ENCODE measurements at places on chromosomes 2 and 18.

GRCh38 chr18:11176481-11176881 lies 27.1 kb upstream of the PIEZO2 start:
- DNase-seq, result peak; percentile 40

DNA sequence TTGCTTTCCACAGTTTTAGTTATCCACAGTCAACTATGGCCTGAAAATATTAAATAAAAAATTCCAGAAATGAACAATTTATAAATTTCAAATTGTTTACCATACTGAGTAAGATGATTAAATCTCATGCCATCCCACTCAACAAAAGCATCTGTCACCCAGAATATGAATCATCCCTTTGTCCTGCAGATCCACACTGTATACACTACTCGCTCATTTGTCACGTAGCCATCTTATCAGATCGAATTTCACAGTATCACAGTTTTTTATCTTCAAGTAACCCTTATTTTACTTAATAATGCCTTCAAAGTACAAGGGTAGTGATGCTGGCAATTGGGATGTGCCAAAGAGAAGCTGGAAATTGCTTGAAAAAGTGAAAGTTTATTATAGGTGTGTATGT lies 291.8 kb upstream of the LRATD1 start:
- DNase-seq, result no peak

DNA sequence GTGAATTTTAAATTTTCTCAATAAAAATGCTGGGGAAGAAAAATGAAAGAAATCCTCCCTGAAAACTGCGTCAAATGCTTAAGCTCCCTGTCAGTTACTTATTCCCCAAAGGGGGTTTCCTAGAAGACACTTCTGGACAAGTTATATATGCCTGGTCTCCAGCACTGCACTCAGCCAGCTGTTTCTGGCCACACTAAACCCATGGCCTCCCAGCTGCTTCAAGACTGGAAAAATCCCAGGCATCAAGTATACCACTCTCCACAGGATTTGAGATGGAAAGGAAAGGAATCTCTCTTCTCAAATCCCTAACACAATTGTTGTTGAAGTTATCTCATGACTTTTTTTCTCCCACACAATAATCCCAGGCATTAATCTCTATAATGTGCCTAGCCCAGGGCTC lies 245.7 kb downstream of the NBAS start:
- no peak for DNase-seq

- no peak for DNase-seq
Measured at GRCh38 chr2:95334916-95335641, 37.9 kb downstream of the KCNIP3 start.

GRCh38 chr2:10172033-10172871 lies 49.7 kb downstream of the RRM2 start:
- DNase-seq, result no peak

DNA sequence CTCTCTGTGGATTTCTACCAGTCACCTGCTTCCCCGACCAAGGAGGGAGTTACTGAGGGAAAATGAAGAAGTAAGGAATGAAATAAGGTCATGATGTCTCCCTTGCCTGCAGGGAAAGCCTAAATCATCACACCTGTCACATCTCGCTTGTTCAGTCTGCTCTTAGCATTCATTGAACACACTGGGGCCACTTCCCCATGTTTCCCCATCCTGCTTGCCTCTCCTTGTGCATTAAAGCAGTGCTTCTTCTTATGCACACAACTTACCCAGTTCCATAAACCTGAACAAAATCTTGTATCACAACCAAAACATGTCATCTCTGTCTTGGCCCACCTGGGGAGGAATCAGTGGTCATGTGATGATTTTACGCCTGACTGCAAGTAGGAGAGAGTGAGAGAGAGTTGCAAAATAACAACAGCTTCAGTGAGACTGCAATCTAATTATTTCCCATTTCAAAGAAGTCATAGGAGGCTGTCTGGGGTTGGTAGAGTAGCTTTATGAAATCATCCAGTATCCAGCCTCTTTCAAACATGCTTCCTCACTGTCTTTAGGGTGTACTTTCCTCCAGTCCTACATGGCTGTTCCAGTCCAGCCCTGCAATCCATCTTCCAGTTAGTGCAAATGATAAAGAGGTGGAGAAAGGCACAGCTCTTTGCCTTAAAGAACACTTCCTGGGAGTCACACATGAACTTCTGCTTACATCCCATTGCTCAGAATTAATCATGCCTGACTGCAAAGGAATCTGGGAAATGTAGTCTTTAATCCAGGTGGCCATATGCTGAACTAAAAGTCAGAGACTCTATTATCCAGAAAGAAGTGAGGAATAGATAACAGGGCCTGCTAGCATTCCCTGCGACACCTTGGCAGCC lies 220.1 kb downstream of the HAUS1 start:
- peak; percentile 28 for DNase-seq

All from fibroblast of skin of left quadriceps (primary cell).